ENCODE measurements at places on chromosomes 16 and 17. TPM values are rescaled to one million over a fixed set of nuclear protein-coding genes. Genes with fewer than 3 reads are reported as not detected.
A peak's percentile ranks its signal among the peaks of the same experiment; 100 is the strongest.

- peak within 1 kb of the TSS; percentile 67 for H3K4me3 ChIP-seq
- DNase-seq = peak; percentile 78
- peaks cover 67% of the 10 kb centered on the region for H3K27me3 ChIP-seq
- H3K36me3 ChIP-seq = no peaks in the 10 kb centered on the region
- H3K27ac ChIP-seq = no peak within 1 kb of the TSS
- peaks cover 14% of the 10 kb centered on the region for H3K4me1 ChIP-seq
Measured at GRCh38 chr17:46818316-46818928, at the start of gene WNT3. TSS of gene WNT3 (minus strand) at chr17:46818692. CDS start at chr17:46818597, 95 bp downstream.

- H3K4me1 ChIP-seq = no peaks in the 10 kb centered on the region
- DNase-seq = no peak
- no peaks in the 10 kb centered on the region for H3K36me3 ChIP-seq
- peaks cover 64% of the 10 kb centered on the region for H3K27me3 ChIP-seq
- H3K4me3 ChIP-seq = no peak overlapping the region
Measured at GRCh38 chr16:86297866-86298757, 212.2 kb upstream of the FOXF1 start.

- no peaks in the 10 kb centered on the region for H3K27me3 ChIP-seq
- peaks cover 71% of the 10 kb centered on the region for H3K4me1 ChIP-seq
- H3K4me3 ChIP-seq = no peak overlapping the region
- peak overlapping the region; percentile 51 for H3K27ac ChIP-seq
Measured at GRCh38 chr17:76248013-76248782, 7.9 kb upstream of the RNF157 start.

DNA sequence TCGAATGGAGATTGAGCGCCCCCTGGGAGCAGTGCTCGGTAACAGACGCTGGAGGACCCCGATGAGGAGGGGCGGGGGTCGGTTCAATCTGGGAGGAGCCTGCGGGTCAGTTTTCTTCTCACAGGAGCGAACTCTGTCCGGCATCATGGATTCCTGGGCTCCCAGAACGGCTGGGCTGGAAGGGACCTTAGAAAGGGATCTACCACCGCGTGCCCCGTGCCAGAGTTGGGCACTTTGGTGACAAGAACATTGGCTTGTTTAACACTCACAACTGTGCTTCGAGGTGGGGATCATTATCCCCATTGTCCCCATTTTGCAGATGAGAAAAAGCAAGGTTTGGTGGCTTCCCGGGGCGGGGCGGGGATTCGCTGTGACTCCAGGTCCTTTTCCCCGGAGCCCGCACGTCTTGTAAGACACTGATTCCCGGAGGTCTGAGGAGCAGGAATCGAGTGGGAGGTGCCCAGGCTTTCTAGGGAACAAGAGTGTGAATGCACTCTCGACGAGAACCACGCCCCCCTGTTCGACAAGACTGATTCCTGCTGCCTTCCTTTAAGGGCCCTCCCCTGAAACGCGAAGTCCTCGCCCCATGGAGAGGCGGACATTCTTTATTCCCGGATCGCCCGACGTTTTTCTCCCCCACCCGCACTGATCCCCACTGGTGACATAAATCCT is 1.5 kb upstream of the FBXL19 start:
- peak overlapping the region; percentile 99 for H3K4me3 ChIP-seq
- peaks cover 11% of the 10 kb centered on the region for H3K4me1 ChIP-seq
- no peaks in the 10 kb centered on the region for H3K27me3 ChIP-seq
- H3K27ac ChIP-seq = peak overlapping the region; percentile 100
- peak; percentile 92 for DNase-seq

DNA sequence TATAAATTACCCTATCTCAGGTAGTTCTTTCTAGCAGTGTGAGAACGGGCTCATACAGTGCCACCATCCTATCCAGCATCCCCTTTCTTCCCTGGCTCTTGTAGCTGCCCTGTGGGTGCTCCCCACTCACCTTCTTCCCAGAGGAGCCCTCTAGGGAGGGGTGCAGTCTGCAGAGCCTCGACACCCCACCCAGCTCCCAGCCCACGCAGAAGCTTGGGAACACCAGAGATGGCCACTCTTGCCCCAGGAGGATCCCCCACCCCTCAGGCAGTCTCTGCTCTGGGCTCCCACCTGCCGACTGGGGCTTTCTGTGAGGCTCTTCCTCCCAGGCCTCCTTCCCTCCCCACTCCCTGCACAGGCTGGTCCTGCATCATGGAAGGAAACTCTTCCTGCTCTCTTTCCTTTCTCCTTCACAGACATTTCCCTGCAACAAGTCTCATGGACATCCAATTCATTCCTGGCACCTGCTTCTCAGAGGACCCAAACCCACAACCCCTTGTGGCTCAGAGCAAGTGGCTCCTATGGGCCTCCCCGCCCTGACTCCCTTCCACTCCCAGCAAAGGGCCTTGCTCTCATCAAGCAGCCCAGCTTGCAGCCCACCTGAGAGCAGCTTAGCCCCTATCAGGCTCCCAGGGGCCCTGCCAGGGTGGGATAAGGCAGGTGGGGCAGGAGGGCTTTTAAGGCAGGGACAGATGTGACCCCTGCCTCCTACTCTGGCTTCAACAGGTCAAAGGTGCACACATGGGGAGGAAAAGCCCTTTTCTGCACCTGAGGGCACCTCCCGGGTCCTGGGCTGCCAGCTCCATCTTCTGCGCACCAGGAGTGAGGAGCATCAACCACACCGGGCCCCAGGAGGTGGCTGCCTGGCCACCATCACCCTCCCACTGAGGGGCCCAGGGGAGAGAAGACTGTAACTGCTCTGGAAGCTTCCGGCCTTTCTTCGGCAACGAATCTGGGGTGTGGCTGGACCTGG is 263.8 kb upstream of the TNRC6C start:
- H3K27ac ChIP-seq = no peak overlapping the region
- no peaks in the 10 kb centered on the region for H3K27me3 ChIP-seq
- H3K36me3 ChIP-seq = no peaks in the 10 kb centered on the region
- H3K4me3 ChIP-seq = no peak overlapping the region

DNA sequence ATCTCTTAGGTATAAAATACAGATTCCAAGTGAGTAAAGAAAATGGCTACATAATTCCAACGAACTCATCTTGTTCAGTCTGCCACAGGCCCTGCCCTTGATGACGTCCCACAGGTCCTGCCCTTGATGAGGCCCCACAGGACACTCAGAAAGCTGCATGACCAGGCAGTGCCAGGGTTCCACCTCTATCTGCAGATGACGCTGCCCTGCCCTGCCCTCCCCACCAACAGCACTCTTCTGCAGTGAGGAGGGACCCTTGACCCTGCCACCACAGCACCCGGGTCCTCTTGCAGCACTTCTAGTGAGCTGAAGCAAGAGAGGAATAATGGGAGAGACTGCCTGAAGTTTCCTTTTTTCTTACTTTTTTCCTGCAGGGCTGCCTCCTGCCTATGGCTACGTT is 118.4 kb downstream of the VPS53 start:
- no peak overlapping the region for H3K27ac ChIP-seq
- no peaks in the 10 kb centered on the region for H3K27me3 ChIP-seq
- H3K4me3 ChIP-seq = no peak overlapping the region
- H3K4me1 ChIP-seq = no peaks in the 10 kb centered on the region
- DNase-seq = no peak

- H3K4me3 ChIP-seq = no peak overlapping the region
- no peak overlapping the region for H3K27ac ChIP-seq
- no peaks in the 10 kb centered on the region for H3K4me1 ChIP-seq
- no peaks in the 10 kb centered on the region for H3K36me3 ChIP-seq
Measured at GRCh38 chr17:77600346-77600745, 358.2 kb upstream of the TNRC6C start.

GRCh38 chr17:48001197-48001596 is 30.3 kb downstream of the CDK5RAP3 start:
- H3K4me3 ChIP-seq = no peak overlapping the region
- no peak overlapping the region for H3K27ac ChIP-seq
- no peak for DNase-seq
- peaks cover 4% of the 10 kb centered on the region for H3K4me1 ChIP-seq

GRCh38 chr17:63998721-63999679 is 849 bp downstream of the PRR29 start:
- no peaks in the 10 kb centered on the region for H3K36me3 ChIP-seq
- H3K4me3 ChIP-seq = peak overlapping the region; percentile 86
- DNase-seq = peak; percentile 48
- H3K27me3 ChIP-seq = no peaks in the 10 kb centered on the region
- H3K27ac ChIP-seq = no peak overlapping the region

- no peak overlapping the region for H3K27ac ChIP-seq
- no peaks in the 10 kb centered on the region for H3K36me3 ChIP-seq
- H3K4me3 ChIP-seq = no peak overlapping the region
- no peaks in the 10 kb centered on the region for H3K4me1 ChIP-seq
- DNase-seq = no peak
Measured at GRCh38 chr16:73793871-73794437, 502.7 kb upstream of the PSMD7 start.

GRCh38 chr17:49132317-49132698 is 261 bp upstream of the B4GALNT2 start:
- H3K4me3 ChIP-seq = peak overlapping the region; percentile 45
- peaks cover 35% of the 10 kb centered on the region for H3K27me3 ChIP-seq
- peaks cover 9% of the 10 kb centered on the region for H3K4me1 ChIP-seq
- DNase-seq = no peak
- H3K36me3 ChIP-seq = no peaks in the 10 kb centered on the region

- H3K36me3 ChIP-seq = no peaks in the 10 kb centered on the region
- no peak for DNase-seq
- no peak overlapping the region for H3K4me3 ChIP-seq
- no peak overlapping the region for H3K27ac ChIP-seq
- H3K4me1 ChIP-seq = peaks cover 10% of the 10 kb centered on the region
Measured at GRCh38 chr16:81486540-81487061, 42.0 kb downstream of the CMIP start.

GRCh38 chr16:76386784-76387183 is 109.6 kb downstream of the CNTNAP4 start:
- H3K4me3 ChIP-seq = no peak overlapping the region
- H3K27me3 ChIP-seq = no peaks in the 10 kb centered on the region
- DNase-seq = no peak
- no peaks in the 10 kb centered on the region for H3K36me3 ChIP-seq
- no peak overlapping the region for H3K27ac ChIP-seq

GRCh38 chr17:42386777-42387657 is 1.2 kb downstream of the STAT3 start:
- peaks cover 57% of the 10 kb centered on the region for H3K4me1 ChIP-seq
- H3K27me3 ChIP-seq = no peaks in the 10 kb centered on the region
- H3K36me3 ChIP-seq = peaks cover 49% of the 10 kb centered on the region
- peak; percentile 32 for DNase-seq

DNA sequence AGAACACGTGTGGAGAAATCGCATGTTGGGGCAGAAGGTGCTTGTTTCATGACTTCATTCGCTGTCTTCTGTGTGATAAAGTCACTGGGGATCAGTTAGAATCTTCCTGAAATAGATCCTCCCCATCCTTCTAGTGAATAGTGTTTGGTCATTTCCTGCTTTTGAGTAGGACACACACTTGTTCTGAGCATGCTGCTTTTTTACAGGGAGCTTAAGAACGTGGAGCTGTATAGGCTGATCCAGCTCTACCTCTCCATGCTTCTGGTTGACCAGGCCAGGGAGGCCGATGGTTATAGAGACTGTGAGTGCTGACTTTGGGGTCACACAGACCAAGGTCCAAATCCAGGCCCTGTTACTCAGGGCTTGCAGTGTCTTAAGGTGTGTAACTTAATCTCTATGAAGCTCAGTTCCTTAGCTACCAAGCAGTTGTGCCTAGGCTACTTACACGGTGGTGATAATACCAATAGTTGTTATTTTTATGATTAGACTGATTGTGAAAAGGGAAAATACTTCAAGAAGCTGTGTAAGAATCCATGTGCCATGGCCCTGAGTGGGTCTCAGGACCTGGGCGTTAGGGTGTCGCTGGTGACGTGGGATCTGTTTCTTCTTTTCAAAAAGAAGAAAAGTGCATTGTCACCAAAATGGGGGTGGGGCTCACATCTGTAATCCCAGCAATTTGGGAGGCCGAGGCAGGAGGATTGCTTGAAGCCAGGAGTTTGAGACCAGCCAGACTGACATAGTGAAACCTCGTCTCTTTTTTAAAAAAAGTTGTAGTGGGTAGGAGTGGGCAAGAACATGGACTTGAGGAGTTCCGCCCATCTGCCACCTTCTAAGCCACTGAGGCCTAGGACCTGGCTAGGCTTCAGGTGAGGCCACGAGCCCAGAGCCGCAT is 64.1 kb upstream of the LGALS9 start:
- peaks cover 24% of the 10 kb centered on the region for H3K36me3 ChIP-seq
- H3K27ac ChIP-seq = peak overlapping the region; percentile 24

The PPY gene
- total RNA-seq = not detected

DNA sequence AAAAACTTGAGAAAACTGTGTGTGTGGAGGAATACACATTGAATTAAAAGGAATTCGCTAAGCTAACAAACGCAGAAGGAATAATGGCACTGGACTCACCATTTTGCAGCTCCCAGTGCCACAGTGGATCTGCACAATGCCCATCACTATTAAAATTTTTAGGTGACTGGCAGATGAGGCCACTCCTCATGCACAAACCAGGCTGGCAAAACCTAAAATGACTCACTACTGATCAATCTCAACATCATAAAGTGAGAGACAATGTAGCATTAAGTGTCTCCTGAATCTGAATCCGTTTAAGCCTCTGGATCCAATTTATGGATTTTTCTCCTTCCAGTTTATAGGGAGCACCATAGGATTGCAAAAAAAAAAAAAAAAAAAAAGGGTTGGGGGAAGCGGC is 20.6 kb downstream of the MYH10 start:
- no peak overlapping the region for H3K4me3 ChIP-seq
- no peaks in the 10 kb centered on the region for H3K36me3 ChIP-seq
- no peak overlapping the region for H3K27ac ChIP-seq
- no peak for DNase-seq
- H3K27me3 ChIP-seq = peaks cover 6% of the 10 kb centered on the region

DNA sequence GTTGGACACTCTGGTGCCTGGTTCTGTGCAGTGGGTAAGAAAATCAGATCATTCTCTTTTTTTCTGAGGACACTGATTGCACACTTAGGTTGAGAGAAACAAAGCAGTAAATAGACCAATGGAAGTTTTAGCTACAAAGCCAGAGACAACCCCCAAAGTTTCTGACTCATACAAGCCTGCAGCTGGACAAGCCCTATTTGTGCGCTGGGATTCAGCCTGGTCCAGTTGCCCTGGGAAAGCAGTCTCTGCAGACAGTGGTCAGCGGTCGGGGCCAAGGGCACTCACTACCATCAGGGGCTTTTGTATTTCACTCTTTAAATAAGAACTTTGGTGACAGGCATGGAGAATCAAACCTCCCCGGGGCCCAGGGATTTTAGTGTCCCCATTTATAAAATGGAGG is 6.0 kb upstream of the RHBDL3 start:
- H3K4me3 ChIP-seq = no peak overlapping the region
- H3K36me3 ChIP-seq = no peaks in the 10 kb centered on the region
- no peak overlapping the region for H3K27ac ChIP-seq
- peaks cover 26% of the 10 kb centered on the region for H3K27me3 ChIP-seq
- no peaks in the 10 kb centered on the region for H3K4me1 ChIP-seq
- DNase-seq = no peak

Measured in activated naive CD4-positive, alpha-beta T cell treated with anti-CD3 and anti-CD28 coated beads for 36 hours (primary cell).